ENCODE measurements at places on chromosomes 11 and 22.

- DNase-seq = no peak
Measured at GRCh38 chr22:17563936-17564391, 666 bp downstream of the SLC25A18 start.

DNA sequence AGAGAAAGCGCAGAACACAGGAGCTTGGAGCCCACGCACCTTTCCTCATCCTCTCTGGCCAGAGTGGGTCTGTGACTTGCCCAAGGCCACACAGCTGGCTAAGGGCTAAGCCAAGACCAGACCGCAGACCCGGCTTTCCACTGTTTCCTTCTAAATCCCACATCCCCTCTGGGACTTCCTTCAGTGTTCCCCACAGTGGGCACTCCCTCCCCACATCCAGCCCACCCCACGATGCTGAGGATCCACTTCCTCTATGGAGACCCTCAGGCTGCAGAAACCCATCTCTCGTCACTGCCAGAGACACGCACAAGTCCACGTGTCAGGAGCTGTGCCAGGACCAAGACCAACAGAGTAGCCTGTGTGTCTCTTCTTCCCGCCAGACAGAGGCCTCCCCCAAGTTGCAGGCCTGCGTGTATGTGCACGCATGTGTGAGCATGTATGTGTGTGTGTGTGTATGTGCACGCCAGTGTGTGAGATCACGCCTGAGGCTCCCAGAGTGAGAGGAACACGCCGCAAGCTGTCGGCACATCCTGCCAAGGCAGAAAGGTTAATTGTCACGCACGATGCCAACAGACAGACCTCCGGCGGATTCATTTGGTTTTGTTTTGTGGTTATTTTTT, 21.6 kb downstream of the PDGFB start:
- no peak for DNase-seq

- no peak for DNase-seq
Measured at GRCh38 chr22:48098243-48098920, 1335.9 kb downstream of the TBC1D22A start.

DNA sequence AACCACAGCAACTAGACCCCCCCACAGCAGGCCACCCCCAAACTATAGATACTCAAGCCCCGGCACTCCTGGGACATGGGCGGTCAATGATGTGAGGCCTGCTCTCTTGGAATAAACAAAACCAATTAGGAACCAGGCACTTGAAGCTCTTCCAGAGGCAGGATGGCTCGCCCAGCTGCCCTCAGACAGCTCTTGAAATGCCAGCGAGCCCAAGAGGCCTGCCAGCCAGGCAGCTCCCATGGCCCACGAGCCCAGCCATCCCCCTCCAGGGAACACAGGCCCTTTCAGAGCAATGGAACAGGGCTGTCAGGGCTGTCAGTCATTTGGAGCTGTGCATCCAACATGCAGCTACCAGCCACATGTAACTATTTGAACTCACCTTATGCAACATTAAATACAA, 34.0 kb upstream of the TFIP11 start:
- DNase-seq = no peak

DNA sequence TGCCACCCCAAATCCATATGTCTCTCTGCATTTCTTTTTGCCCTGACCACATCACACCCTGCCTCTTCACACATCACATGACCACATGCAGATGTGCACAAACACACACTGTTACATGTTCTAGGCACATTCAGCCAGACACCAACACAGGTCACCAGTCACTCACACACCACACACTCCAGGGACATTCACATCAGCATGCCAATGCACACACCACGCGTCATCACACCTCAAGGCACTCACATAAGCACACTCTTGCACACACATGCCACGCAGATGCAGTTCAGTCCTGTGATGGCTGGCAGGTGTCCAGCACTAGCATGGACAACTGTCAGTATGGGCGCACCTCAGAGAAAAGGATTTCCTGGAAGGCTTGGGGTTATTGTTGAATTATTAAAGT, 77.0 kb upstream of the MYOD1 start:
- DNase-seq = no peak

GRCh38 chr11:27293515-27294417, 69.2 kb downstream of the CCDC34 start:
- no peak for DNase-seq

DNA sequence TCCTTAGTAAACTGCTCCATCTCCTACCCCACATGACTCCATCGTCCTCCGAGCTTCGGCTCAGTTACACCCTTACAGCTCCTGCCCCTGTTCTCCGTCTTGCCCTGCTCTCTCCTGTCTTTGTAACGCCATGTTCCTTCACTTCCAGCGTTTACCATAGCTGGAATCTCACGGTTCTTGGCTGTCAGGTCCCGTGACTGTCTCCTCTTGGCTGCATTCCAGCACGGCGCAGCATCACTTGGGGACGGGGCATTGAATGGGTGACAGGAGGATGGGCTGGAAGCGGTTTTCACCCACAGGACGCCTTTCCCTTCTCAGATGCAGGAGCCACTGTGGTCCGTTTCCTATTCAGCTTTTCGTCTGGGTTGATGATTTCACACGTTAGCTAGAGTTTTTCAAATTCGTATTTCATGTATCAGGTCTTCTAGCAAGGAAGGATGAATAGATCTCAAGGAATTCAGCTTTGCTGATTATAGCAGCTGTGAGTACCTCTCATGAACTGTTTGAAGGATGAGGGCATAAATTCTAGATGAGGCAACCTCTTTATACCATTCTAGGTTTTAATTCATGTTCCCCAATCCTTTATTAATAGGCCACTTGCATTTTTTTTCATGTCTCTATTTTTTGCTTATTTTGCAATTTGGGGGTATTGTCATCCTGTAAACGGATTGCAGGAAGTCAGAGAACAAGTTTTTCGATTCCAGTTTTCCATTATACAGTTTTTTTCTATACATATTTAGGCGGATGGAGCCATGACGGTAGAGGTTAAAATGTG, 29.1 kb downstream of the ZBED4 start:
- DNase-seq = no peak

DNA sequence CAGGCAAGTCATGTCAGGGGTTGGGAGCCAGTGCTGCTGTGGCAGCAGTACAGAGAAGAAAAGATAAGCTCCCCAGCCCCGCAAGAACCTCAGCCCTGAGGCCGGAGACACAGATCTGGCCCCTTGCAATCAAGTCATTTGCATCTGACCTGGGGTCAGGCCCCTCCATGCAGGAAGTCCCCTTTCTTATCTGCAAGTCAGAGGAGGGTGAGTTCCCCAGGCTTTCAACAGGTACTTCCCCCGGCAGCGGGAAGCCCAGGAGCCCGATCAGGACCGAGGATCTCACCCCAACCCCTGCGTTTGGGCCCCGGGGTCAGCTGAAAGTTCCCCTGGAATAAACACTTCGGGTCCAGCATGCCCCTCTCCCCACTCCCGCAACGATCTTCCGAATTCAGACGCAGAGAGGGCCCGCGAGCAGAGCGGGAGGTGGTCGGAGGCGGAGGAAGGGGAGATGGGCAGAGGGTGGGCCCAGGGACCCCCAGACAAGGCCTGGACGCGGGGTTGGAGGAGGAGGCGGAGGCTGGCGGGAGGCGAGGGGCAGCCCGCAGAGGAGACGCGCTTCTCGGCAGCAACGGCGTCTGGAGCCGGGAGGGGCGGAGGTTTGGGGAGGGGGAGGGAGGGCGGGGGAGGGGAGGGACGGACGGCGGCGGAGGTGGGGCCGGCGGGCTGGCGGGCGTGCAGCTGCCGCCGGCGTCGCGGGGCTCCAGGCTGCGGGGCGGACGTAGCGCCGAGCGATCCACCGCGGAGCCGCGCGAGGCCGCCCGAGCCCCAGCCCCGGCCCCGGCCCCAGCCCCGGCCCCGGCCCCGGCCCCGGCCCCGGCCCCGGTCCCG, at the start of gene TSPAN18:
Gene TSPAN18 (plus strand): TSS at position 680 of the 831 bp plus-strand sequence. CDS start 179,455 bp downstream, outside the sequence.
- peak; percentile 40 for DNase-seq

GRCh38 chr11:45805305-45806071, 539 bp downstream of the SLC35C1 start:
- no peak for DNase-seq

DNA sequence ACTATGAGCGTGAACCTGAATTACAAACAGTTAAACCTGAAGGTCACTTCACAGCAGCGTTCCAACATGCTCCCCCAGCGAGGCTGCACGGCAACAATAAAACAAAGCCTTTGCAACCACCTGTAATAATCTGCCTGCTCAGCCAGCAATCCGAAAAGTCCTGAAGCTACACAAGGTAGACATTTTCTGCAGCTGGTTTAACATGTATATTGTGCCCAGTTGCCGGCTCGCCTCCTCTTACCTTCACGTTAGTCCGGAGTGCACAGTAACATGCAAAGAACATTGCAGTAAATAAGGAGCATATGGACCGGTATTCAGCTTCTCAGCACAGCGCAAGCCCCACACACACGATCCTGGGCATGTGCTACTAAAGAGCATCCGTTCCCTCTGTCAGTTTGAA, 704.3 kb downstream of the DLG2 start:
- DNase-seq = no peak

GRCh38 chr22:22810018-22810427, 77.6 kb upstream of the IGLL5 start:
- peak; percentile 83 for DNase-seq

- no peak for DNase-seq
Measured at GRCh38 chr11:70590356-70590991, 192.1 kb downstream of the CTTN start.

- no peak for DNase-seq
Measured at GRCh38 chr11:108959105-108959761, 294.4 kb downstream of the DDX10 start.

Data from activated naive CD8-positive, alpha-beta T cell treated with anti-CD3 and anti-CD28 coated beads, Interleukin-2, amount 50 U/mL, for 24 hours (primary cell).